ENCODE measurements at places on chromosomes 6 and 20.
A peak's percentile ranks its signal among the peaks of the same experiment; 100 is the strongest.

- peak; percentile 90 for DNase-seq
Measured at GRCh38 chr6:118875672-118876071, 18.3 kb upstream of the ASF1A start.

GRCh38 chr20:36584018-36584481 lies 10.7 kb downstream of the TGIF2 start:
- DNase-seq, result no peak

GRCh38 chr6:41058783-41059181 lies 5.8 kb downstream of the APOBEC2 start:
- no peak for DNase-seq

GRCh38 chr20:11436113-11436905 lies 481.4 kb upstream of the BTBD3 start:
- no peak for DNase-seq

DNA sequence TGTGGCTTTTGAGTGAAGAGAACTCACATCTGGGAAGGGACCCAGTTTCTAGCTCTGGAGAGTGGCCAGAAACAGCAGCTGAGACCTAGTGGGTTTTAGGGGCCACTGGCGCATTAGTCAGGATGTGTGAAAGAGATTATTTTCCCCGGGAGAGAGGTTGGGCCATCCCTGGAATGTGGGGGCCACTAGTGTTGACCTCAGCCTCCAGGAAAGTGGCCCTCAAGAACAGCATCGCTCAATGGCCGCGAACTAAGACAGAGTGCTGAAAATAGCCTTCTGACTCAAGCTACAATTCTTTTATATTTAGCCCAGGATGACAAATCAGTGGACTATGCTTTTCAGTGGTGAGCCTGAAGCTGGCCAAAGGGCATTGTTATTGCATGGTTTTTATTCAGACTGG lies 210.4 kb upstream of the RNF24 start:
- no peak for DNase-seq

GRCh38 chr6:119552021-119552420 lies 202.5 kb upstream of the MAN1A1 start:
- no peak for DNase-seq

- DNase-seq, result no peak
Measured at GRCh38 chr6:163314791-163315470, 99.6 kb upstream of the QKI start.

DNA sequence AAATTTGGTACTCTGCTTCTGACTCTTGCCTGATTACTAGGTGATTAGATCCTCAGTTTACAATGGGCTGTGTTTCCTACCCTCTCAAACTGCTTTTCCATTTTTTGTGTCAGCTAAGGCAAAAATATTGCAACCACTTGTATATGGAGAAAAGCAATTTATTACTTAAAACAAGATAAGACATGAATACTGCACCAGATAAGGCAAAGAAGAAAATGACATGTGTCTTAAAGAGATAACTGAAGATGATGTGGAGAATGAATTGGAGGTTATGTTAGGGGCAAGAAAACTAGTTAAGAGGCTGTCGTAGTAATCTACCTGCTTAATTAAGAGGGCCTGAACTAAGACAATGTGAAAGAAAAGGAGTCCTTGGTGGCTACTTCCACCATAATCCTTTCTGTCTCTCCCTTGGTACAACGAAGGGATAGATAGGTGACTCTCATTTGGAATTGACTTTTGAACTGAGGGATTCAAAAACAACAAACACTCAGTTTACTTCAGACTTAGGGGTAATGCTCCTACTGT lies 16.3 kb upstream of the REV3L start:
- no peak for DNase-seq

GRCh38 chr20:63026582-63027165 lies 19.9 kb upstream of the BHLHE23 start:
- no peak for DNase-seq

DNA sequence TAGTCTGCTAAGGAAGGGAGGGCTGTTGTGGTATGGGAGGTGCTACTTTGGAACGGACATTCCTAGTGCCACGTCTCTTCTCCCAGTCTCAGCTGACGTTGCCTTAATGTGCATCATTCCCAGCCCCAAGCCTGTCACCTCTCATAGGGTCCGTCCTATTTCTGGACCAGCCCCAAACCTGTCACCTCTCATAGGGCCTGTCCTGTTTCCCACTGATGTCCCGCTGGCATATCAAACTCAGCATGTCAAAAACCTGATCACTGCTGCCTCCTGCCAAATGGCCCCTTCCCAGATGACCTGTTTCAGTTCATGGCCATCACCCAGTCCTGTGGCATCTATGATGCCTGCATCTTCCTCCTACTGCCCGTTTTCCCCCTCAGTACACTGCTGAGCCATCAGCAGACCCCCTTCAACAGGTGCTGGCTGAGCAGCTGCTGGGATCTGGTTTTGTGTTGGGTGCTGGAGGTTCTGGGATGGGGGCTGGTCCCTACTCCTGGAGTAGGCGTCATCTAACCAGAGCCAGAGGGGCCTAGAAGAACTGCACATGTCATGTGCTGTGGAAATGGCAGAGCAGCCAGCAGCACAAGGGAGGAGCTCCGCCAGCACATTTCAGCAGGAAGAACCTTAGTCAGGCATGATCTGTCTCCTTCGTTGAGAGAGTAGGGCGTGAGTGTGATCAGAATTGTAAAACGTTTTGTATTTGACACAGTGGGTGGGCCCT lies 3.3 kb downstream of the ENTPD6 start:
- DNase-seq, result no peak

GRCh38 chr20:10649797-10650160 lies 24.0 kb downstream of the JAG1 start:
- DNase-seq, result no peak

GRCh38 chr20:38001981-38002380 lies 31.3 kb downstream of the TTI1 start:
- DNase-seq, result no peak

DNA sequence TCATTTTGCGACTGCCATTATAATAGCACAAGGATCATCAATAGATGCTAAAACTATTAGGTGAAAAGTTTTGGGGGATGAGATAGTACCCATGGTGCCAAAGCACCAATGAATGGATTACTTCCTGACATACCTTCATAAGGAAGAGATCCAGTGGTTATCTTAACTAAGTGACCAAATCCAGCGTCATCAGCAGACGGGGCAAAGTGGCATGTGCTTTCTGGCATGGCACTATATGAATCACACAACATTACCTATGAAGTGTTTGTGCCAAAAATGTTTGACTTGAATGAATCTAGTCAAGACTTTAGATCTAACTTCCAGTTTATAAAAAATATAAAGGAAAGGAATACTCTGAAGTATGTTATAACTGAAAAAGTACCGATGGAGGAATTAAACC lies 10.8 kb downstream of the TRIM26 start:
- no peak for DNase-seq

- no peak for DNase-seq
Measured at GRCh38 chr20:48295445-48295903, 510.2 kb upstream of the SULF2 start.

GRCh38 chr20:53176134-53176533 lies 204.0 kb downstream of the TSHZ2 start:
- no peak for DNase-seq

DNA sequence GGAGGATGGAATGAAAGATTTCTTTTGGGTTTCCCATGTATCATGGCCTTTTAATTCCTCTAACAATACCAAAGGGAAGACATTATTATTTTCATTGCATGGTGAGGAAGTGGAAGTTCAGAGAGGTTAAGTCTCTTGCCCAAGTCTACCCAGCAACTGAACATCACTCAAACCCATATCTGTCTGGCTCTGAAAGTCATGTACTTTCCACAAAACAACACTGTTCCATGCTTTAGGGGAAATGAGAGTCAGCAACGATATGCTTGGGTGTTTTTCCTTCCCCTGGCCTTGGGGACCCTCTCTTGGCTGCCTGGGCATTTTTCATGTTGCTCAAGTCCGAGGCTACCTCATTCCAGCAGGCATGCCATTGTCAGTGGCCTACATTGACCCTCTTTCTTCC lies 118.8 kb downstream of the ADTRP start:
- DNase-seq, result no peak

DNA sequence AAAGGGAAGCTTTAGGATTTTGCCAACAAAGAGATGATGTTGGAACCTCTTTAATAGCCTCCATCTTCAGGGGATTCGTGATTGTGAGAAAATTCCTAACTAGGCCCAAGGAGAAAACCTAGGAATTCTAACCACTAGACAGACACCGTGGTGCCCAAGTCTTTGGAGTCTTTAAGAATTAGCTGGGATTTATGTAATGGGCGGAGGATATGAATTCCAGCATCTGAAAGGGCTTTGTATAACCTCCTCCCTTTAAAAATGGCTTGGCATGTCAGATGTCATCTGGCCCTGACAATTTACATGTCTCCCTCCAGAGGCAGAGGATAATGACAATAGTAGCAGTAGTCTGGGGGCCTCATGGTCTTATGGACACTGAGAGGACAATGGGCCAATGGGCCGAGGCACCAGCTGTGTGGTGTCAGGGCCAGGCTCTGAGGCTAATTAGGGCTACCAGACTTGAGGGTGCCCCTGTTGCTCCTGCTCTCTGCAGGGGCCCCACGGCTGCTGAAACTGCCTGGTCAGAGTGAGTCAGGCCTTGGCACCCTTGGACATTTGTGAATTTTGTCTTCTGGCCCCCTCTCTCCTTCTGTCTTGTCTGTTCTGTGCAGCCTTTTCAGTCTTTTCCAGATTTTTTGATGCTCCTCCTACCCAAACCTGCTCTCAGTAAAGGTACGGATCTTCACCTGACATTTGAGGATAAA lies 113.9 kb downstream of the EDN1 start:
- DNase-seq, result no peak

- no peak for DNase-seq
Measured at GRCh38 chr6:12586721-12587480, 129.7 kb upstream of the PHACTR1 start.

DNA sequence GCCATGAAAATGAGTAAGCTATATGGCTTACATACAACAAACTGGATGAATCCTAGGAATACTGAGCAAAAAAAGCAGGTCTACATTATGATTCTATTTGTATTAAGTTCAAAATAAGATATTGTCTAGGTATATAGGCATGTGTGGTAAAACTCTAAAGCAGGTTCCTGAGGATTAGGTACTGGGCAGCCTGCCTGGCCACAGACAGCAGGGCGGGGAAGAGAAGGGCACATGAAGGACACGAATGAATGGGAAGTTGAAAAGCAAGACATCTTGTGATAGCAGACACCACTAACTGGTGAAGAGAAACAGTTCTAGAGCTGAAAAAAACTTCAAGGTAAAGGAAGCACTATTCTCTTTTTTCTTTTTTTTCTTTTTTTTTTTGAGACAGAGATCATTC lies 72.6 kb upstream of the SLC4A11 start:
- no peak for DNase-seq

GRCh38 chr6:121867095-121867494 lies 431.6 kb downstream of the GJA1 start:
- DNase-seq, result no peak

DNA sequence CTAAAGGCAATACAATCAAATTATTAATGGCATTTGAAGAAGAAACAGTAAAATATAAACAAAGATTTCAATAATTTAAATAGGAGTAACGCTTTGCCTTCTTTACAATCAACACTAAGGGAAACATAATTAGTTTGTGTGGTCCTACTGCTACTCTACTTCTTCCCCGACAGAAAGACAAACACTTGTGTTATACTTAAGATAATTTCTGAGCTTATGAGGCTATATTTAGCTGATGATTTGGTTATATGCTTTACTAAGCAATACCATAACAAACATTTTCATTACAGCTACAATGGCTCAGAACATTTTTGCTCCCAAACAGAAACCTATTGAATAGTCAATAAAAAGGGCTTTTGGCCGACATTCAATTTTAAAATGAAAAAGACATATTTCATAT lies 1217.2 kb upstream of the GJE1 start:
- DNase-seq, result peak; percentile 8

- DNase-seq, result no peak
Measured at GRCh38 chr6:160161647-160161986, 40.0 kb downstream of the SLC22A1 start.

DNA sequence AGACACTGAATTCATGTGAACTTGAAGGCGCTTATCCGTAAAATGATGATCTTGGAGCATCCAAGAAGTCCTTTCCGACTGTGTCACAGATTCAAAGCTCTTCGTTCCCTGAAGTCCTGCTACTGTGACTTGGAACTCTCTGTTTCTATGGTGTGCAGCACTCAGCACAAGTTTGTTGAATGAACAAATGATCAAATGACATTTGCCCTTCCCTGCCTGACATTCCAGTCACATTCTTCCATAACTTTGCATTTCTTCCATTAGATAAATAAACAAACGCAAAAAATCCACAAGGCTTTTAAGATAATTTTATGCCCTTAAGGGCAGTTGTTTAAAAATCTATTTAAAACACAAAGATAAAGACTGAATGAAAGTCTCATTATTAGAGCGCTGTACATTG lies 39.9 kb downstream of the SGK1 start:
- no peak for DNase-seq

DNA sequence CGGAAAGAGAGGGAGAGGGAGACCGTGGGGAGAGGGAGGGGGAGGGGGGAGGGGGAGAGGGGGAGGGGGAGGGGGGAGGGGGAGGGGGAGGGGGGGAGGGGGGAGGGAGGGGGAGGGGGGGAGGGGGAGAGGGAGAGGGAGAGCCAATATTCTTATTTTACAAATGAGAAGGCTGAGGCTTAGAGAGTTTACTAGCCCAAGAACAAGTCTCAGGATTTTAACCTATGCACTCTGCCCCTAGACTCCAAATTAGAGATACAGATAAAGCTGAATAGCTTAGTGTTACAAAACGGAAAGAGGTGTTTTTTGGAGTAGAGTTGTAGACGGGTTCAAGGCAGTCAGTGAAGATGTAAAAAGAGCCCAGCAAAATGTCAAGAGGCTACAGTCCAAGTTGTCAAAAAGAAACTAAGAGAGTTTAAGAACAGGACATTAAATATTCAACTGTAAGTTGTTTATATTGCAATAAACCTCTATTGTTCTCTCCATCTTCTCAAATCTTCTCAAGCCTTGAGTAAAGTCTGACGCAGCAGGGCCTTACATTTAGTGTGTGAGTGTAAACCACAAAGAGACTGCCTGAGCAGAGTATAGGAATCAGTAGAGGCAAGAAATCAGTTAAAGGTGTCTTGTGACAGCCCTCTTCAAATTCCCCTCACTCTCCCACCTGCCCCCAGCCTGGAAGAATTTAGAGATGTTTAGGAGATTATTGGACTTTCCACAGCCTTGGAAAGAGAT lies 34.9 kb upstream of the AKIRIN2 start:
- DNase-seq, result no peak

- no peak for DNase-seq
Measured at GRCh38 chr20:8837396-8837795, 231.5 kb upstream of the PLCB4 start.

DNA sequence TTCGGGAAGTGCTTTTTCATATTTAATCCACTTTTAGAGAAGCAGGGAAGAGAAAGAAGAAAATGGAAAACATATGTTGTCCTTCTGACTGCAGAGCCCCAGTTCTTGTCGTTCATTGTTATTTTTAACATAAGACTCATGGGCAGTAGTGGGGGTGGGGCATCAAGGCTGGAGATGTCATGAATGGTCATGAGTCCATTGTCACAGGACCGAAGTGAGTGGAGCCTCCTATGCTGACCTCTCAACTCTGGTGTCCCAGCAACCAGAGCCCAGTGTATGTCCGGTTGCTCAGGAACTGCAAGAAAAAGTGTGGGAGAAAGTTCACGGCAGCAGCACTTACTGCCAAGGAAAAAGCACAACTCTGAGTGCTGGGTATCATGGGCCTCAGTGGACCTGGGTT lies 108.6 kb downstream of the BANF2 start:
- DNase-seq, result no peak

GRCh38 chr20:58634521-58635278 lies 16.4 kb upstream of the STX16 start:
- DNase-seq, result no peak

- DNase-seq, result no peak
Measured at GRCh38 chr6:142671791-142672190, 273.2 kb downstream of the HIVEP2 start.

Data from DMS53 (cell line).